ENCODE measurements at places on chromosomes 16 and 17.
A peak's percentile ranks its signal among the peaks of the same experiment; 100 is the strongest.

GRCh38 chr17:82985973-82986372, 93.4 kb upstream of the METRNL start:
- peak; percentile 61 for DNase-seq

GRCh38 chr16:89922477-89922883, 662 bp upstream of the TUBB3 start:
- peak; percentile 64 for DNase-seq

GRCh38 chr17:37752482-37752881, 7.6 kb upstream of the HNF1B start:
- DNase-seq, result no peak

DNA sequence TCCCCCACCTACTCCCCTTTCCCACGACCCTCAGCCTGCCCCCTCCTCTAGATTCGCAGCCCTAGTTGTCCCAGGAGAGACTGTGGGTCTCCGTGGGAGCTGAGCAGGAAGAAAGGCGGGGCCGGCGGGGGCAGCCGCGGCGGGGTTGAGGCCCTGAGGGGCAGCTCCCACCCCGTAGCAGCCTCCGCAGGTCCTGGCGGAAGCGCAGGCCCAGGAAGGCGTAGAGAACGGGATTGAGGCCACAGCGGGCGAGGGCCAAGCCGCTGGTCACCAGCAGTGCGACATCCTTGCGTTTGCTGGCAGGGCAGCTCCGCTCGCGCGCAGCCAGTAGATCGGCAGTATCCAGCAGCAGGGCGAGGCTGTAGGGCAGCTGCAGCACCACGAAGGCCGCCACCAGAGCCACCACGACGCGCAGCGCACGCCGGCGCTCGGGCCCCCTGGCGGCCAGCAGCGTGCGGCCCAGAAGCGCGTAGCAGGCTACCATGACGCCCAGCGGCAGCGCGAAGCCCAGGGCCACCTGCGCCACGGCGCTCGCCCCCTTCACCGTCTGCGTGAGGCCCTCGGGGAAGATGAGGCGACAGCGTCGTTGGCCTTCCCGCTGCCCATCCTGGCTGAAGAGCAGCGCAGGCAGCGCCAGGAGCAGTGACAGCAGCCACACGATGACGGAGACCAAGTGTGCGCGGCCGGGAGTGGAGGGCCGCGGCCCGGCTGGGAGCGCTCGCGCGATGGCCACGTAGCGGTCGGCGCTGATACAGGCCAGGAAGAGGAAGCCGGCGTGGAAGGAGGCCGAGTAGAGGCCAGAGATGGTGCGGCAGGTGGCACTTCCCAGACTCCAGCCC, 1.9 kb downstream of the CCR10 start:
- DNase-seq, result peak; percentile 80

DNA sequence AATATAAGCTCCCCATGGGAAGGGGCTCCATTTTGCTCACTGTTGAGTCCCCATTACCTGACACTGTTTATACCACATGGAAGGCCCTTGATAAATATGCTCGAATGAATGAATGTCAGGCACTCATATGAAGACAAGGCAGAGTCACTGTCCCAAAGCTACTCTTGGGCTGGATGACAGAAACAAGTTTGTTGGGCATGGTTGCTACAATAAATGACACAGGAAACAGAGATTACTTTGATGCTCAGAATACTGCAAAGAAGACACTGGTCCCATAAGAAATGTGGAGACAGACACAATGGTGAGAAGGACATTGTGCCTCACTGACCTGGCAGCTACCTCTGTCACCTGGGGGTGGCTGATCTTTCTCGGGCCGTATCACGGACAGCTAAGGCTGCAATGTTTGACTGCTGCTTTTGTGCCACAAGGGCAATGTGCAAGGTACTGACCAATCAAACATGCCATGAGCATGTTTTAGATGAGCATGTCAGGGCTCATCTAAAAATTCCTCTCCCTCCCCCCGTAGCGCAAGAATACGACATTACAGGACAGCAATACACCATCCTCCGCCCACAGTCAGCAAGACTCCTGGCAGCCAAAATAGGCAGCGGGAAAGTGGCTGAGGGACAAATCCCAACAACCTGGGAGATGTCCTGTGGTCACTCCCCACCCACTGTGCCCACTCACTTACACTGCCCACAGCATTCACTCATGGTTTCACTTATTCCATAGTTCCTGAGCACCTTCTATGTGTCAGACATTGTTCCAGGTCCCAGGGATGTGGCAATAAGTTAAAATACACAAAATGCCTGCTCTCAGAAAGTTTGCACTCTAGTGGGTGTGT, 5.0 kb downstream of the PIK3R6 start:
- DNase-seq, result no peak

DNA sequence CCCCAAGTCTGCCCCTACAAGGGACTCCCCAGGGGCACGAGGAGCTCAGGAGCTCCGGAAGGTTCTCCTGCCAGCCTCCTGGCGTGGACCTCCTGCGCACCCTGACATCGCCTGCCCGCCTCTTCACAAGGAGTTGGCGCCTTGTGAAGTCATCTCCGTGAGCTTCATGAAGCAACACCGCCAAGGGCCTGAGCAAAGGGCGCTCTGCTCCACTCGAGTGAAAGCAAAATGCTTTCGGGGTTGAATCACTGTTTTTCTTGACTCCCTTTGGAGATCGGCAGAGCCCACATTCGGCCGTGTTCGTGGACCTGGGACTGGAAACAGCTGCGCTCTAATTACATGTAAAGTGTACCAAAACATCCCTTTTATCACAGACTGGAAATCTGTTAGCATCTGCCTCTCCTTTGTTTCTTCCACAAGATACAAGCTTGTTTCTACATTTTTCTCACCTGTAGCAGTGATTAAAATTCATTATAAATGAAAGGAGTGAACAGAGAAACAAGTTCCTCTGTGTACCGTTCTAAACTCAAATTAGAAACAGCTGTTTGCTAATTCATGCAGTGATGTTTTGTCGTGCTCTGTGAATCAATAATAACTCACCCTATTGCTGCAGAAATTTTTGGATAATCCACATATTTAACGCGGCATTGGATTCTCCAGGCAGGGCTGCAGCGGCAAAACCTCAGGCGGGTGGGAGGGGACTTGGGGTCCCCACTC, 203.3 kb downstream of the ZNF423 start:
- DNase-seq, result no peak

DNA sequence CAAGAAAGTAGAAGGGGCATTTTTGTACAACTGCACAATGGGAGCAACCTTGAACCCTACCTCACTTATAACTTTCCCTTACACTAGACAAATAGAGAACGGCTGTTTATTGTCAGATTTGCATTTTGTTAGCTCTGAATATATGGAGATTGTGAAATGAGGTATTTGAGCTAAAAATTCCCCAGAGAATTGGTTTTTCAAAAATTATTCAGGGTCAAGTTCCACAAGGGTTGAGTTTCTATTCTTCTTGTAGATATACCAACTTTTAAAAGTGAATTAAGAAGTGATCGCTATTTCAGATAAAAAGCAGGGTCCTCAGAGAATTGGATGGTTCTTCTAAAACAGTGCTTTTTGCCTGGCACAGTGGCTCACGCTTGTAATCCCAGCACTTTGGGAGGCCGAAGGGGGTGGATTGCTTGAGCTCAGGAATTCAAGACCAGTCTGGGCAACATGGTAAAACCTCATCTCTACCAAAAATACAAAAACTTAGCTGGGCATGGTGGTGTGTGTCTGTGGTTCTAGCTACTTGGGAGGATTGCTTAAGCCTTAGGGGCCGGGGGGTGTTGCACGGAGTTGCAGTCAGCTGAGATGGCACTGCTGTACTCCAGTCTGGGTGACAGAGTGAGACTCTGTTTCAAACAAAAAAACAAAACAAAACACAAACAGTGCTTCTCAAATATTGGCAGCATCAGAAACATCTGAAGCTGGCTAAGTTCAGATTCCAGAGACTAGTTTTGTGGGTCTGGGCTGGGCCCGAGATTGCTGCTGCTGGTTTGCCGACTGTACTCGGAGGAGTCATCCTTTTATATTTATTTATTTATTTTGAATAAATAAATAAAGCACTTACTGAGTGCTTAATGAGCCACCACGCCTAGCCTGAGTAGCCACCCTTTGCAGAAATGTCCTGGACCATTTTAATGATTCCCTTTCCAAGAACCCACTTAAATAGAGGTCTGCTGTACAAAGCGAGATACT, 50.9 kb downstream of the PECAM1 start:
- DNase-seq, result no peak

DNA sequence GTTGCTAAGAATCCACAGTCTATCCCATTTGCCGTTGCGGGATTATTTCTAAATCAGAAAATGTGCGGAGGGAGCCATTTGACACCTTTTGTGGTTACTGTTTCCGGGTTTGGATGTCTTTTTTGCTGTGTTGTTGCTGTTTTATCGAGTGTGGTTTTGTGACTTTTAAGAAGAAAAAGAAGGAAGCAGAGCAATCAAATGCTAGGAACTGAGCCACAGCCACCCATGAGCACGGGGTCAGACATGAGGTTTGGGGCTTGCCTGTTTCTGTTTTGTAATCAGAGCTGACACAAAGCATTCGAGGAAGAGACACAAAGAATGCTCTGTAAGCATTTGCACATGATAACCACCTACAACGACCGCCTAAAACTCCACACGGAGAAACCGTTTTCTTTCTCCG, 53.1 kb upstream of the CHMP6 start:
- DNase-seq, result peak; percentile 46

DNA sequence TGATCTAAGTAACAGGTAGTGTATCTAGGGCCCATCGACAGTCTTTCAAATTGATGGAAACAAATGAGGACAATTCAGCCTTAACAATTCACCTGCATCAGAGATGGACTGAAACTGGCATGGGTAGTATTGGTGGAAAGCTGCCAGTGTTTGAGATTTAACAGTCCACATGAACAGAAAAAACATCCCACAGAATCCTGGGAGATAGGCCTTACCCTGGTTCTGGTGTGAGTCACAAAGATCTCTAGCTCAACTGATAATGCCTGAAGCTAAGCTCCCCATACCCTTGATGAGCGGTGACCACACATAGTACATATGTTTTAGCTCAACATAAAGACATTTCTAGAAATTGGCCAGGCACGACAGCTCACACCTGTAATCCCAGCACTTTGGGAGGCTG, 21.9 kb downstream of the CRK start:
- DNase-seq, result no peak

DNA sequence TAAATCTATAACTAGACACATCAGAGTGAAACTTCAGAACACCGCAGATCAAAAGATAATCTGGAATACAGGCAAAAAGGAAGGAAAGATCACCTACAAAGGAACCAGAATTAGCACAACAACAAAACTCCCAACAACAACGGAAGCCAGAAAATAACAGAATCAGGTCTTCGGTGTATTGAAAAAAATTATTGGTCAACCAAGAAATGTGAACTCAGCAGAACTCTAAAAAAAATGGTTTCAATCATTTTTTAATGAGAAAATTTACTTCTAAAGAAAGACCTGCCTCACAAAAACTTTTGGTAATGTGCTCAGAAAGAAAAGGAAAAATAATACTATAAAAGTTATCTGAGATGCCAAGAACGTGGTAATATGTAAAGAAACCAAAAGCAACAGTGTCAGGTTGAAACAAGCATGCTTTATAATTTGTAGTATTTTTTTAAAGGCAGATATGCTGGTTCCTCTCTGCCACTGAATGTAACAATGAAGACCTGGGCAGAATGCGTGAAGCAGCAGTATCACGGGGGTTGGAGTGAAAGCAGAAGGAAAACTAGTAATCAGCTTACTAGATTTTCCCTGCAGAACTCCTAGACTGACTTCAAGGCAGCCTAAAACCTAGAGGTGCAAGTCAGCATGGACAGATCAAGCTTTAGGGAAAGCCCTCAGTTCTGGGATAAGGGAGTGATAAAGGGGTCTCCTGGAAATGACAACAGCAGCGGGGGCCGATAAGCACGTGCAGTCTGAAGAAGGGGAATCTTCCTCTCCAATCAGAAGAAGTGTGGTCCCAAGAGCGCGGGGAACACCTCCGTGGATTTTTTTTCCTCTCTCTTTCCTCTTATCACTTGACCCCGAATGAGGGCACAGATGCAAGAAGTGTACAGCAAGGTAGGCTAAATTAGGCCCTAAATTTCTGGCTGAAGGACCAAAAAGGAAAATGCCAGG, 80.9 kb upstream of the TEKT1 start:
- no peak for DNase-seq

DNA sequence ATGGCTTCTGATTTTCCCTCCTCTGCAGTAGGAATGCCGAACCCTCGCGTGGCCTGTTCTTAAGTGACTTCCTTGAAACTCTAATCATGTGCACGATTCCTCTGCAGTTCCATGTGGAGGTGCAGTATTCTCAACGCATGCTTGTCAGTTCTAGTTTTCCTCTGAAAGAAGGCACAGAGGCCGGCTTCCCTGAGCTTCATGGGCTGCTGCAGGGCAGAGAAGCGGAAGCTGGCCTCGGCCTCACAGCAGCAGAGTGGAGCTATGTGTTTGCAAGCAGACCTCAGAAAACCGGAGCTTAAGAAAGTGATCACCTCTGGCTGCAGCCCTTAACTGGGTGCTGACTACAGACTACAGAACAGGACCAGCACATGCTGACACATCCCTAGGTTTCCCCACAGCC, 500.7 kb downstream of the GRIN2A start:
- DNase-seq, result no peak

DNA sequence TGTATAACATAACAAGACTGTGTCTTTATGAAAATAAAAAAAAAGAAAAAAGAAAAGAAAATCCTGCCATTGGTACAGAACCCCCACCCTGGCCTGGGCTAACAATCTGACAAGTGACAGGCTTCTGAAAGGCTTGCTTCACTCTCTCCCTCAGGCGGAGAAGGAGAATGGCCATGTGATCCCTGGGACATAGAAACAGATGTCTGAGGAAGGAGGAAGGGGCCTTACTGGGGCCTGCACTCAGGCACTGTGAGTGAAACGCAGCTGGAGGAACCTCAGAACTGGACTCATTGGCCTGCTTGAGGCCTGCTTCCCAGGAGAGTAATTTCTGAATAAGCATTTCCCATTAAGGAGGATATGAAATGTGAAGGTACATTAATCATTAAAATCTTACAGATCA, 17.5 kb downstream of the MAP3K14 start:
- no peak for DNase-seq

GRCh38 chr16:4734730-4735535, 596 bp downstream of the DNAAF8 start:
- DNase-seq, result peak; percentile 93

DNA sequence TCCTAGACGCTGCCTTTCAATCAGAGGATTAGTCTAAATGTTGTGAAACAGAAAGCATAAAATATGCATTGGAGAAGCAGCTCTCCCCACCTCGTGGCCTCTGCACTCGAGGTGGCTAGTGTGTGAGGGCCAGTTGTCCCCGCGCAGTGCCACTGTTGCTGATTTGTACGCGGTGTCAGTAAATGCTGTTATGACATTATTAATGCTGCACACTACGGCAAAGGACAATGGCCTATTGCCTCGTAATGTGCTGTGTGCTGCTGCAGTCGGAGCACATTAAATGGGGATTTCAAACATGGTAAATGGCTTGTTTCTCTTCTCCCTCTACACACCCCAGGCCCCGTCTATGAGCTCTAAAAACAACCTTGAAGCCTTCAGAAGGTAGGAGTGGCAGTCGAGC, 5.7 kb upstream of the MGAT5B start:
- DNase-seq, result no peak

Measured in activated T-cell treated with anti-CD3 and anti-CD28 coated beads, Interleukin-2, amount 50 U/mL, for 48 hours (primary cell).